Bone marrow (tissue), 2 donors: ENCODE measurements at places on chromosomes 2 and 18.

GRCh38 chr2:137888845-137889244, 75.4 kb upstream of the HNMT start:
- no peak for DNase-seq

GRCh38 chr2:168343586-168343985, 96.2 kb upstream of the STK39 start:
- no peak for DNase-seq

GRCh38 chr2:54353216-54353615, 97.2 kb upstream of the TSPYL6 start:
- no peak for DNase-seq

DNA sequence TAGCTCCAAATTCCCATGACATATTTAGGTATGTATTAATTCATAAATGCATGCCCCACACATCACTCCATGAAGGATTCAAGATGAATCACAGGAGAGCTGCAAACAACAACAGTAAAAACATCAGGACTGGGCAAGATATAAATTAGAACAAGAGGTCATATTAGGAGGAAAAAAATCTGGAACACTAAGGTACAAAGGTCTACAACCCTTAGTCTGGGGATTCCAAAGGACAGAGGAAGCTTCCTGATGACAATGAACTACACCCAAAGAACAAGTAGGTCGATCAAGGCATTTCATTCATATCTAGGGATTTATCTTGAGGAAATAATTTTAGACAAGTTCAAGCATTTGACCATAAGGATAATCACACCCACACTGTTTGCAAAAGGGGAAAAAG, 14.5 kb downstream of the VPS4B start:
- no peak for DNase-seq

DNA sequence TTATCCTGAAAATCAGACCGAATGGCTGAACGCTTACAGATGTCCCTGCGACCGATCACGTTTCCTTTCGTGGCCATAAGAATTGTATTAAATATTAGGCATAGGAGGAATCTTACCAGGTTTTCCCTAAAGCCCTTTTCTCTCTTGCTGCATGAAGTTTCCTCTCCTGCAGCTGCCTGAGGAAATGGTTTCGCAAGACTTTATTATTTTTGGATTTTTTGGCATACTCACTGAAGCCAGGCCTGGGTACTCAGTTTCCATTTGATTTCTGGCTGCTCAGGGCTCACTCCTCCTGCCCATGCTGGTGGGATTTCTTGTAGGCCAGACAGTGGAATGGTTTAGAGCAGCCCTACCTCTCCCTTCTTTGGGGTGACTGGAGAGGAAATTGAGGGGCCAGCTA, 114.0 kb downstream of the KLHL29 start:
- DNase-seq: no peak

DNA sequence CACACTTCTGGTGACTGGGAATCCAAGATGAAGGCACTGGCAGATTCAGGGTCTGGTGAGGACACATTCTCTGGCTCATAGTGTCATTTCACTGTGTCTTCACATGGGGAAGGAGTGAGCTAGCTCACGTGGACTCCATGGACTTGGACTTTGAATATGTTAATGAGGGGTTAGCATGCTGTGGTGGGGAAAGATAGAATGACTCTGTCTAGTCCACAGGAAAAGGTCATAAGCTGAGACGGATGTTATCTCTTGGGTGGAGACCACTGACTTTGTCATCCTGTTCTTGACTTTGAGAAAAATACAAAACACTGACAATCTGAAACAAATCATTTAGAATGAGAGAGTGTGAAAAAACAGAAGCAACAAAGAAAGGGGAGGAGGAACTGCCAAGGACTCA, 145.9 kb downstream of the PIK3C3 start:
- DNase-seq: no peak

- DNase-seq: no peak
These were observed 23.1 kb upstream of the ALKAL2 start for GRCh38 chr2:310994-311393.

- no peak for DNase-seq
These were observed 504.2 kb downstream of the ARHGAP15 start for GRCh38 chr2:143633419-143633818.

- no peak for DNase-seq
These were observed 160.9 kb upstream of the SMIM21 start for GRCh38 chr18:75588412-75588811.

GRCh38 chr2:35099342-35099741, 1256.2 kb upstream of the CRIM1 start:
- no peak for DNase-seq

- no peak for DNase-seq
These were observed 939.2 kb upstream of the NRXN1 start for GRCh38 chr2:51971136-51971535.

DNA sequence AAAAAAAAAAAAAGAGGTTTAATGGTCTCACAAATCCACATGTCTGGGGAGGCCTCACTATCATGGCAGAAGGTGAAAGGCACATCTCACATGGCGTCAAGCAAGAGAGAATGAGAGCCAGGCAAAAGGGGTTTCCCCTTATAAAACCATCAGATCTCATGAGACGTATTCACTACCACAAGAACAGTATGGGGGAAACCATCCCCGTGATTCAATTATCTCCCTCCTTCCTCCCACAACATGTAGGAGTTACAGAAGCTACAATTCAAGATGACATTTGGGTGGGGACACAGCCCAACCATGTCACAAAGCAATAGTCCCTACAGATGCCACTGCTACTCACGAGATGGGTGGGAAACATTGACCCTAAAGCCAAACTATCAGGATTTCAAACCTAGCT, 392.7 kb upstream of the ID2 start:
- DNase-seq: no peak

DNA sequence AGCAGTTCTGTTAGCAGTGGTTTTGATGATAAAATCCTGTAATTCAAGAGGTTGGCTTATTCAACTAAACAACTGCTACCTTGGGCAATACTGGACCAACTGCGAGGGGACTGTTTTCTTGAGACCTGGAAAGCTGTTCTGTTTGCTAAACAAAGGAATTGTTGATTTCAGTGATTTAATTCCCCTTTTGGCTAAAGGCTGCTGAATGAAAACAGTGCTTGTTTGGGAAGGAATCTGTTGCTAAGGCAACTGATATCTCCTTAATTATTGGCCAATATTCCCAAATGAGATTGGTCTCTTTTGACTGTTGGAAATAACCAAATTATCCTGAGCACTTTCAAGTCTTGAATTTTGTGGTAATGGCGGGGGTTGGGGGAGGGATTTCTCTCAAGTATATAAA, 136.8 kb downstream of the CAMKMT start:
- DNase-seq: no peak
